ENCODE measurements at places on chromosomes 16 and 17.

DNA sequence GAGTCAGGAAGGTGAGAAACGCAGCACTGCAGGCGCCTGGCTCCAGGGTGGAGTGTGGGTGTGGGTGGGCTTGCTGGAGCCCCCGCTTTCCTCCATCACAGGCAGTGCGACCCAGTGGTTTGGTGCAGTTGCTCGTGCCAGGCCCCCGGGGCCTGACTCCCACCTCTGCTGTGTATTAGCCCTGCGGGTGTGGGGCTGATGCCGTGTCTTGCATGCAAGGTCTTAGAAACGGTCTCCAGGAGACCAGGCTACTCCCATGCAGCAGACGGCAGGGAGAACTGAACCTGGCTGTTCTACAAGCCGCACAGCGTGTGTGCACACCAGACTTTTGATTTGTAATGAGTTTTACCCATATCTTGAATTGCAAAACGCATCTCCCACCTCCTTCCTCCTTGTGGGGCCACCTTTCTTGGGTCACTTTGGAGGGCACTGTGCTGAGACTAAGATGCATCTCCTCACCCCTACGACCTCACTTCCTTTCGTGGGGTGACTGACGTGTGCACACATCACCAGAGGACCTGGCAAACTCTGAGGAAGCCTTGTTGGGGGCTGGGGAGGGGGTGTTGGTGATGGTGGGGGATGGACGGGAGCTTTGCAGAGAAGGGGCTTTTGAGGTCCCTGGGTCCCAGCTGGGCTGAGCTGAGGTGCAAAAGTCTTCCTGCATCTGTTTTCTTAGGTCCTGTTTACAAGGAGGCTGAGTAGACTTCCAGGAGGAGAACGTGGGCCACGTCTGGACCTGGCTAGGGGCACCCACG is 101.8 kb upstream of the TNRC6C start:
- no peak for DNase-seq

GRCh38 chr17:1561420-1562175 is 994 bp downstream of the PITPNA start:
- DNase-seq, result no peak

DNA sequence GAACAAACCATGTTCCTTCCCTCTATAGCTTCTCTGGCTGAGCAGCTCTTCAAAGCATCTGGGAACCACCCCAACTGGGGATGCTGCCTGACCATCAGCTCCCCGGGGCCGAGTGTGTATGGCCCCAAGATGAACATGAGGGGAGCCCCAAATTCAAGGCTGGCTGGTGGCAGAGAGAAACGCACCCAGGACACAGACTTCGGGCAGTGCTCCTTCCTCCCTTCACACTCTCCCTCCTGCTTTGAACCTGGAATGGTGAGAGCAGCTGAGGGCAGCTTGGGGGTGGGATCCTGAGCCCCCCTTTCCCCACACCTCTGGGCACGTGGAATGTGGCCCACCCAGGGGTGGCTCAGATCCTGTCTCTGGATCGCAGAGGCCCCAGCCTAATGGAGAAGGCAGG is 17.2 kb downstream of the TLE7 start:
- DNase-seq, result no peak

DNA sequence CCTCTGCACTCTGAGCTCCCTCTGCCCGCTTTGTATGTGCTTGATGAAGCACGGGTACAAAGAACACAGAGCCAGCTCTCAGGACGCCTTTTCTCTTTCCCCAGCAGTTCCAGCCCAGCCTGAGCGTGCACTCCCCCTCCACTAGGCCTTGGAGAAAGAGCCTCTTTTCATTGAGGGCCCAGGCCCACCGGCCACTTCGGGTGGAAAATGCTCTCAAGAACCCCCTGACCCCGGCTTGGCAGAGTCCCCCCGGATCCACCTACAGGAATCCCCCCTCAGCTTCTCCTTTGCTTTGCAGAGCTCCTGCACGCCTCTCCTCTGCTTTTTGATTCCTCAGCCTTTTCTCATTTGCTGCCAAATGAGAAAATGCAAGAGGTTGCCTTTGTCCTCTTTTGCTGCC is 30.2 kb downstream of the MRC2 start:
- no peak for DNase-seq

GRCh38 chr17:2709183-2709661 is 2.3 kb downstream of the CLUH start:
- DNase-seq, result no peak

DNA sequence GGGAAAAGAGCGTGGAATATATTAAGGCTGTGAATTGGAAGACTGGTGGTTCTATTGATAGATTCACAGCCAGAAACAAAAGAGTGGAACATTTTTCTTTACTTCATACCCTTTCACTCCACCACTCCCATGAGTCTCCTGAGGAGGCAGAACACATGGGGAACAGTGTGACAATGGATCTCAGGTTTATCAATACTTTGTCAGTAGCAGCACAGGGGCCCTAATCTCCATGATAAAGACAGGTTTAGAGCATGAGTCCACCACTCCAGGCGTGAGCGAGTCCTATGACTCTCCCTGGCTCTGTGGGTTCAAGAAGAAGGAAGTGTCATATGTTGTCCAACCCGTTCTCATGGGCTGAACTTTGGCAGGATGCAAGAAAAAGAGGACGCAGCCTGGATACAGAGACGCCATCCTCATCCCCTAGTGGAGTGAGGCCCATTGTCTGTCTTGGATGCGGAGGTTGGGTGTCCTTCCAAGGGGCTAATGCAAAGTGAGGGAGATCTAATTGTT is 361.2 kb downstream of the TMEM114 start:
- DNase-seq, result no peak

DNA sequence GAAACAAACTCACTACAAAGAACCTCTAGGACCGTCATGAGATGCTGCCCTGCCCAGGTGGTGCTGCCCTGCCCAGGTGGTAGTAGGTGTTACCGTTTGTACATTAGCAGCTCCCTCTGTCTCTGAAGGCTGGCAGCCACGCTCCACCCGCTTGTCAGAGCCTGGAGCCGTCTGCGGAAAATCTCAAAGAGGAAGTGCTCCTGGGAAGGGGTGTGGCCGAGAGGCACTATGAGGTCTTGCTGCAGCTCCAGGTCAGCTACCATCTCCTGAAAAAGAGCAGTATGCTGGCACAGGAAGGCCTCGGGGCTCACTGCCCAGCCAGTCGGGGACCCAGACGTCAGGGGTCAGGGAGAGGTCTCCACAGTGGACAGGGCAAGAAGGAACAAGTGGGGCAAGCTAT is 28.3 kb downstream of the ZNF276 start:
- DNase-seq, result no peak

DNA sequence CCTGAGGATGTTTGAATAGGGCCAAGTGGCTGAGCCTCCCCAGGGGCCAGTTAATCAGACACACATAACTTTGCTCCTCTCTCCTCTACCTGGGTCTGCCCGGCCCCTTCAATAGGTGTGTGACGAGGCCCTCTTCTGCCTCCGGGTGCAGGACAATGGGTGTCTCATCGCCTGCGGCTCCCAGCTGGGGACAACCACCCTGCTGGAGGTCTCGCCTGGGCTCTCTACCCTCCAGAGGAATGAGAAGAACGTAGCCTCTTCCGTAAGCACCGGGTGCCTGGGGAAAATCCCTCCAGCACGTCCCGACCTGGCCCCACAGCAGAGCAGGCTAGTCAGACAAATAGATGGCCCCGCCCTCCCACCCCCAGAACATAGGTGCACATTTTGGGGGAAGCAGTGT is 16.1 kb upstream of the KIF19 start:
- DNase-seq, result no peak

DNA sequence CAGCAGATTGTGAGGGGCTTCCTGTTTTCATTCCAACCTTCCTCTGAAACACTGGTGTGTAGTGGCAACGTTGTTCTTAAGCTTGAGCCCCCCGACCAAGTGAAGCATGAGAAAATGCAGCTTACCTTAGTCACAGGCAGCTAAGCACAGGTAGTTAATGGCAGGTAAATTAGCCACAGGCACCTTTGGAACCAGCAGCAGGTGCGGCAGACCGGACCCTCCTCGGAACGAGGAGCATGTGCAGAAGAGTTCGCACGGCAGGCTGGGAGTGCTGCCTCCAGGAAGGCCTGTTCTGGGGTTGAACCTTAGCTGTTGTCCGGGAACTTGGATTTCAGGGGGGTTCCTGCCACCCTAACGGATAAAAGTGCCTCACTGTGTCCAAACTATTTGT is 7.2 kb upstream of the IRF8 start:
- no peak for DNase-seq

DNA sequence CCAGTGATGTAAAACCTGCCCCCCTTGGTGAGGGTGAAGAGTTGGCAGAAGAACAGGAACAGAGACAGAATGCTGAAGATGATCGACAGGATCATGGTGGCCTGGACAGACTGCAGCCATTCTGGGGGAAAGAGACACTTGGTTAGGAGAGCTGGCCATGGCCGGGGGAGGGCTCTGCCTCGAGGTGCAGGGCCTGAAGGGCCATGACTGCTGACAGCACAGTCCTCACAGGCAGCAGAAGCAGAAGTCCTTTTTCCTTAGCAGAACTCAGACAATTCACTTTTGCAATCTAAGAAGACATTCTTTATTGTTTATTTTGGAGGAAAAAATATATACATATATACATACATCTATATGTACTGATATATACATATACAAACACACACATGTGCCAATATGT is 25.6 kb downstream of the PMP22 start:
- no peak for DNase-seq

DNA sequence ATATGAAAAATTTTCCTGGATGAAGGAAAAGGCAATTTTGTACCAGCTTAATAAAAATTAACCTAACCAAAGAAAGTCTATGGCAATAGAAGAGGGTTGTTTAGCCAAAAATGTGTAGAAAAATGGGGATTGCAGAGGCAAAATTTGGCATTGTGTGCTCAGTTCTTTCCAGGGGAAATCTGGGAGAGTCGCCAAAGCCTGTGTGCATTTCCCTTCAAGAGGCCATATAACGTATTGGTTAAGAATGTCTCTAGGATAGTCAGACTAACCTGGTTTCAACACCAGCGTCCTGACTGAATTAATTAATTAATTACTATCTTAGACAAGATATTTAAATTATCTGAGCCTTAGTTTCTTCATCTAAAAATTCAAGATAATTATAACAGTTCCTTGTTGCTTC is 44.8 kb upstream of the HLF start:
- DNase-seq, result no peak

- no peak for DNase-seq
These were observed 84.4 kb downstream of the VMP1 start for GRCh38 chr17:59791603-59792457.

DNA sequence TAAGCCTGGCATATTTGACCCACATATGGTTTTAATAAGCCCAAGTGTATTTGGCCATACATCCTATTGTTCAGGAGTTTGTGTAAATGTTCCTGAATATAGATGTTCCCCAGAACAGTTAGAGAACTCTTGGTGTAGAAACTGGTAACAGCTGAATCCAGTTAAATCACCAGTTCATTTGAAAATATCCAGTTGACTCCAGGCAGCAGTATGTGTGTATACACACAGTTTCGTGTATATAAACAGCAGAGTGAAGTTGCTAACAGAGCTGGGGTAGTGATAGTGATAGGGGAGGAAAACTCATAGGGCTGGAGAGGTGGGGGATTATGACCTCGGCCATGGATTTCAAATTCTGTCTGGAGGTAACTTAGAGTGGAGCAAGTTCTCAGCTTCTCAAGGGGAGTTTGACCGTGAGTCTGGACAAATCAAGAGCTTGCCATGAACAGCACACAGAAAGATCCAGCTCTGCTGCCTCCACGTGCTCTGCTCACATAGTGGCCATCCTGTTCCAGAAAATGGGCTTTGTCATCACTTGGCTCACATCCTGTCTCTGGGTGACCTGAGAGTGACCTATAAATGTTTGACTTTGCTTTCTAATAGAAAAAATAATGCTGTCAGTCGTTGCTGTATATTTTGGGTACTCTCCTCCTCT is 30.6 kb upstream of the MMD start:
- peak; percentile 38 for DNase-seq

GRCh38 chr16:68247400-68247799 is 2.2 kb downstream of the PLA2G15 start:
- peak; percentile 79 for DNase-seq

DNA sequence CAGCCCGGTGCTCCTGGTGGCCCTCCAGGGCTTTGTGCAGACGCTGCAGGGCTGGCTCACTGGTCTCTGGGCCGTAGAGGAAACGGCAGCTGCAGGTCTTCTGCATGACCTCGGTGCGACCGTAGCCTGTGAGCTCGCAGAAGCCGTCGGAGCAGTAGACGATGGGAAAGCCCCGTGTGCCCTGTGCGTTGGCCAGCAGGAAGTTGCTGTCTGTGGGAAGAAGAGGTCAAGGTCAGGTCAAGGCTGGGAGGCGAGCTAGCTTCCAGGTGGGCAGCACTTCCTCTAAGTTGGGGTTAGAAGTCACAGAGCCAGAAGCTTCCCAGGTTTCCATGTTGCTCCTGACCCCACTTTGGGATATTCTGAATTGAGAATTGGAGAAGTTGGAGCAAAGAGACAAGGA is 2.1 kb downstream of the KCNH4 start:
- no peak for DNase-seq

DNA sequence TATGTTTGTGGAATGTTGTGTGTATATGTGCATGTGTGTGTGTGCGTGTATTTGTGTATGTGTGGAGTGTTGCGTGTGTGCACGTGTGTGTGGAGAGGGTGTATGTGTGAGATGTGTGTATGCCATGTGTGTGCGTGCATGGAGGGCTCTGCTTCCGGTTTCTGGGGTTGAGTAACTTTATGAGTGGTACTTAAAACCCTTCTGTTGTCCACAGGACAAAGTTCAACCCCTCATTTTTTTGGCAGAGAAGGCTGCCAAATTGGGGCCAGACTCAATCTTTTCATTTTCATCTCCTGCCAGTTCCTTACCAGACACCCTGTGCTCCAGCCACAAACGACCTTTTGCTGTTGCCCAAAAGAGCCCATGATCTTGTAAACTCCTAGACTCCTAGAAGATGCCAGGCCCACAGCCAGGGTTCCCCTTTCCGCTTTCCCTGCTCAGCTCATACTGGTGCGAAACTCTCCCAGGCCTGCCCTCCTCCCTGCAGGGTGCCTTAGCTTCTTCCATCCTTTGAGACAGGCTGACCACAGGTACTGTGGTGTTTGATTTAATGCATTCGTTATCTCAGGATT is 100.2 kb downstream of the CMIP start:
- no peak for DNase-seq

GRCh38 chr16:67265834-67266233 is 13.5 kb upstream of the PLEKHG4 start:
- no peak for DNase-seq
